Suppressor macrophage treated with lipopolysaccharide for 1 hour (primary cell): ENCODE measurements at places on chromosomes 16 and 17.
A peak's percentile ranks its signal among the peaks of the same experiment; 100 is the strongest.

DNA sequence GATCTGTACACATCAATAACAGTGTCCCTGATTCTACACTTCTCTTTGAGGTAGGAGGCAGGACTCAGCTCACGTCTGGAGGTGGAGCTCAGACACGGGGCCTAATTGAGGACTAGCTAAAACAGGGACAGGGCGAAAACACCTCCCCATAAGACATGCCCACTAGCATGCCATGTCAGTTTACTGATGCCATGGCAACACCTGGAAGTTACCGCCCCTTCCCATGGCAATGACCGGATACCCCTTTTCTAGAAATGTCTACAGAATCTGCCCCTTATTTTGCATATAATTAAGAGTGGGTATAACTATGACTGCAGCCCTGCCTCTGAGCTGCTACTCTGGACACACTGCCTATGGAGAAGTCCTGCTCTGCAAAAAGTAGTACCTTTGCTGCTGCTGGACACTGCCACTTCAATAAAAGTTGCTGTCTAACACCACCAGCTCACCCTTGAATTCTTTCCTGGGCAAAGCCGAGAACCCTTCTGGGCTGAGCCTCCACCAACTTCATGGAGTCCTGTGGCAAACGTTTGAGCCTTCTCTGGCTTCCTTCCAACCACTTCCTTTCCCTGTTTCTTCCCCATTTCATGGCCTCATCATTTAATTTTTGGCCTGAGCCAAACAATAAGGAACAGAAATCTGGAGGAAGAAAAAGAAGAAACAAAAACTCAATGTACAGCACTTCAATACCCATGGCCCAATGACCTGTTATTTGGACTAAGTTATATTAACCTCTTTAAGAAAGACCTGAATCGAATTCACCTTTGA, 21.0 kb downstream of the PHB1 start:
- peak; percentile 66 for DNase-seq

GRCh38 chr16:58026139-58026704, 668 bp downstream of the MMP15 start:
- DNase-seq = peak; percentile 55

DNA sequence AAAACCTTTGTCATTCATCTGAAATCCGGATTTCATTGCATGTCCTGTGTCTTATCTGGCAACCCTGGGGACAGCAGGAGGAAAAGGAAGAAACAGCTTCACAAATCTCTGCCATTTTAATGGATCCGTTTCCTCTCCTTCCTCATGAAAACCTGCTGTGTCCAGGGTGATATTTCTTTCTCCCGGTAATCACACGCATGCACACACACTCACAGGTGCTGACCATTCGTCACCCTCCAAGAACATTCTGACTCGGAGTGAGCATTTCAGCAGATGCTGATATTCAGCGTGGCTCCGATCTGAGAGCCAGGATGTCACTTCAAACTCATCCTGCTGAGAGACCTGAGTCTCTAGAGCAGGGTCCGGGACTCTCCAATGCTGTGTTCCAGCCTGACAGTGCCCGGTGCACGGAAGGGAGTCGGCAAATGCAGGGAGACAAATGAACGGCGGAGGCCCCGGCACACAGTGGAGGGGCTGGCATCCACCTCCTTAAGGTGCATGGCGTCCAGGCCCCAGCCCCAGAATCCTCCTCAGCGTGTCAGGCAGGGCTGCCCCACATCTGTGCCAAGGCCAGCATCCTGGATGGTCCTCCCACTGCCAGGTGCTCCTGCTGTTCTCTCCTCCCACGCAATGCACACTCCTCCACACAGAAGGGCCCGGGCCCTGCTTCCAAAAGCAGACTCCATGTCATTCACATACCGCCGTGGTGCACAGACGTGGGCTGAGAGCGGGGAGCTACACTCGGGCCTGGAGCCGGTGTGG, 70.7 kb downstream of the RBFOX3 start:
- no peak for DNase-seq

DNA sequence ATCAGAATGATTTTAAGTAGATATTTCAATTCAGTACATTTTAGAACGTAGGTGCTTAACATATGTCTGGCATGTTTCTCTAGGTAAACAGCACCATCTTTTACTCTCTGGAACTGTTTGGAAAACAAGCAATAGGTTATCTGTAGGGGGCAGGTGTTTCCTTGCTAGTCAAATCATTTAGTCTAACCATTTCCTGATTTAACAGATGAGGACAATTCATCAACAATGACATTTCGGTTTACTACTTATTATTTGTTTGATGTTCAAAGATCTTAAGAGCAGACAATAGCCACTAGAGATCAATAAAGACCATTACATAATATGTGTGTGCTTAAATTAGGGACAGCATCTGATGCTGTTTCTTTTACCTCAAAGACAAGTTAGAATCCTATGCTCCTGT, 173.1 kb downstream of the CEP112 start:
- no peak for DNase-seq

DNA sequence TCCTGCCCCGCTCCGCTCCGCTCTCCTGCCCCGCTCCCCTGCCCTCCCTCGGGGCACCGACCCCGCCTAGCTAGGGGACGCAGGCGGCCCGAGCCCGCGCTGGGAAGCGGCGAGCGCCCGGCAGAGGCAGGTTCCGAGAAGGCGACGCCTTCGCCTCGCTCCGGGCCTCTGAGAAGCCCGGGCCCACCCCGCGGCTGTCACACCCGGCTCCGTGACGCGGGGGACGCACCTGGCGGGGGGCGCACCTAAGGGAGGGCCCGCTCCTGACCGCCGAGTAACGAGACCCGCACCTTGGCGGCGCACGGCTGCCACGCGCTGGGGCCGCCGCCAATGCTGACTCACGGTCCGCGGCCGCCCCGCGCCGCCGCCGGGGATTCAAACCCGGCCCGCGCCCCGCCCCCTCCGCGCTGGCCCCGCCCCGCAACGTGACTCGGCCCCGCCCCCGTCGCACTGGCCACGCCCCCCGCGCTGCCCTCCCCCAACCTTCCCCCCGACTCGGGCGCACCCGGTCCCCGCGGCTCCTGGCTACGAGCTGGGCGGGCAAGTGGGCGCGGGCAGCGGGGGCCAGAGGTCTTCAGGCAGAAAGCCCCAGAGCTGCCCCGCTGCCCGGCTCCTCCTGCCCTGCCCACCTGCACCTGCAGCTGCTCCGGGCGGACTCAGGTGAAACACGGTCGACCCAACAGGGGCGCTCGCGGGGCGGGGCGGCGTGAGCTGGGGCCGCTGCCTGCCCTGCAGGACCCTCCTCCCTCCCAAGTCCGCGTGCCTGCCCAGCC, 27.8 kb downstream of the GNPTG start:
- DNase-seq = peak; percentile 81

GRCh38 chr16:28155293-28155692, 56.5 kb downstream of the XPO6 start:
- no peak for DNase-seq

DNA sequence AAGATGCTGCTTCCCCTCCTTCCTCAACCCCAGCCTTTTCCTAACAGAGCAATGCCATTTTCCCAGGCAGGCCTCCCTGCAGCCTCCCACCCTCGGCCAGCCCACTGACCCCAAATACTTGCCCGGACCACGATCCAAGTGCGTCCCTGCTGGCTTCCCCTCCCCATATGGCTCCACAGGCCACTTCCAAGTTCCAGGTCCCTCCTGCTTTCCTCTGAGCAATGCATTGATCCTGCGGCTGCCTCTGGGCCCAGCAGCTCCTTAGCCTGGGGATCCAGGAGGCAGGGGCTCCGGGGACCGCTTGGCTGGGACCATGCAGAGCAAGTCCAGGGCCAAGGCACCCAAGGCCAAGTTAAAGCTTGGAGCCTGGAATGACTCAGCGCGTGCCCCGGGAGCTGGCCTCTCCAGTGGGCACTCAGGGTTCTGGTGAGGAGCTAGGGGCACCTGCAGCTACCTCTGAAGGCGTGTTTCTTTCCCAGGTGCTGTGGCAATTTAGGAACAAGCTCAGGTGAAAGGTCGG, 51.9 kb upstream of the ENPP7 start:
- DNase-seq = no peak

DNA sequence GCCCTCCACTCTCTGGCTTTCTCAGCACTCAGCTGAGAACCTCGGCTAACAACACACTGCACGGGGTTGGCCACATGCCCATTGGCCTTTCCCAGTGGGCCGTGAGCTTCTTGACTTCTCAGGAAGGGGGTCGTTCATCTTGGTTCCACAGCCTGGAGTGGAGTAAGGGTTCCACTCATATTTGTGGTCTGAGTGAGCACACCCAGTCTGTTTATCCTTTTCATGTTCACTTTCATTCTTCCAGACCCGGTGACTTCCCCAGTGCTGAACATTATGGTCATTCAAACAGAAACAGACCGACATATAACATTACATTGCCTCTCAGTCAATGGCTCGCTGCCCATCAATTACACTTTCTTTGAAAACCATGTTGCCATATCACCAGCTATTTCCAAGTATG, 8.2 kb downstream of the MILR1 start:
- DNase-seq = no peak

GRCh38 chr17:65456368-65457151, 104.9 kb downstream of the AXIN2 start:
- no peak for DNase-seq

DNA sequence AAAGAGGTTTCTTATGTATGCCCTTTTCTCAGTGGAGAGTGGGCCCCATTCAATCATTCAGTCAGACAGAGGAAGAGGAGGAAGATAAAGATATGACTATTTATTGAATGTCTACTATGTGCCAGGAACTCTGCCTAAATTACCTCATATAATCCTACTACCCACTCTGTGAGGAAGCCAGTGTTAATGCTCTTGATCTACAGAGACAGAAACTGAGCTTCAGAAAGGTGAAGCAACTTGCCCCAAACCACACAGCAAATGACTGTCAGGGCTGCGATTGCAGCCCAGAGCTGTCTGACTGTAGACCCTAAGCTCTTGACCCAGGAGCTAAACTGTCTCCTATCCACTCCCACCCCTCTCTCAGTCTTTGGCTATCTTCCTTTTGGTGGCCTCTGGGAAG, 8.4 kb downstream of the SRCIN1 start:
- DNase-seq = no peak

DNA sequence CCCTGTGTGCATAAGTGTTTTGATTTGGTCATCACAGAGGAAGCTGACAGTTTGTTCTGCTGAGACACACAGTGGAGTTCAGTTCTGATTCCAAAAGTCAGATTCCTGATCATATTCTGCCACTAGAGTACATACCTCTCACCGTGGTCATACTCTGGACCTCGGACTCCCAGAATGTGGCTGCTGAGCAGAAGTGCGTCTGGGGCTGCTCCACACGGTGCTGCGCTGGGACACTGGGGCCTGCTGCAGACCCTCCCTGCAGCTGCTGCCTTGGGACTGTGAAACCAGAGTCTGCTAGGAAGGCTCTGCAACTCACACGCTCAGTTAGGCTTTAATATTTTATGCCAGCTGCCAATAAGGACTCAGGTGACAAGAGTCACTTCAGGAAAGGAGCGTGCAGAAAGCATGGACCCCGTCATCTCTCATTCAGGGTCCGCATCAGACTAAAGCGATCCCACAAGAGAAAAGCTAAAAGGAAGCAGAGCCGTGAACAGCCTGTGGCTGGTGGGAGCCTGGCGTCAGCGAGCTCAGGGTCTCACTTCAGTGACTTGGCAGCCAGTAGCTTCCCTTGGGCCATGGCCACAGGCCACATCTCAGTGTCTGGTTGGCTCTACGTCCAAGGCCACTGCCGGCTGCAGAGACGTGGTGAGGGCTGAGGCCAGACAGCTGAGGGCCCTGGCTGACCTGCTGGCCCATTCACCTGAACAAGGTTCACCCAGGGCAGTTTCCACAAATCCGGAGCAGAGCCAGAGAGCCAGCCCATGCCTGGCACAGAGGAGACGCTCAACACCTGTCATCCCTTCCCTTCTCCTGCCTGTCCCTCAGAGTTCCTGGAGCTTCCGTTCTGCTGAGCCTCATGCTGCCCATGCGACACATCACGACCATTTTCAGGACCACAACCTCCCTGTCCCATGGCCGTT, 24.7 kb upstream of the KIFC3 start:
- DNase-seq = no peak

- DNase-seq = peak; percentile 33
These were observed 40.6 kb downstream of the GDE1 start for GRCh38 chr16:19481296-19481695.

- peak; percentile 66 for DNase-seq
These were observed 219.3 kb upstream of the GSE1 start for GRCh38 chr16:85393674-85394451.

GRCh38 chr17:35521150-35521549, 16.3 kb downstream of the SLFN12L start:
- peak; percentile 23 for DNase-seq
